Activated CD8-positive, alpha-beta T cell treated with anti-CD3 and anti-CD28 coated beads, Interleukin-2, amount 10 ng/mL, durations not matched to agents 7 days and 5 days (primary cell): ENCODE measurements at places on chromosomes 6 and 20.

DNA sequence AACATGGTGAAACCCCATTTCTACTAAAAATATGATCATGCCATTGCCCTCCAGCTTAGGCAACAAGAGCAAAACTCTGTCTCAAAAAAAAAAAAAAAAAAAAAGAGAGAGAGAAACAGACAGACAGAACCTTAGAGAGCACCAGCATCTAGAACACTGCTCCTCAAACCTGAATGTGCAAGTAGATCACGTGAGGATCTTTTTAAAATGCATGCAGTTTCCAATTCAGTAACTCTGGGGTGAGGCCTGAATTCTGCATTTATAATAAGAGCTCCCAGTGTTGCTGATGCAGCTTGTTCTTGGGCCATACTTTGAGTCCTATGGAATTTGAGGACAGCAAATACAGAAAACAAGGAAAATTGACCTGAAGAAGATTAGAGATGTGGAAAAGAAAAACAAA is 218.3 kb downstream of the ALDH8A1 start:
- no peak for DNase-seq

DNA sequence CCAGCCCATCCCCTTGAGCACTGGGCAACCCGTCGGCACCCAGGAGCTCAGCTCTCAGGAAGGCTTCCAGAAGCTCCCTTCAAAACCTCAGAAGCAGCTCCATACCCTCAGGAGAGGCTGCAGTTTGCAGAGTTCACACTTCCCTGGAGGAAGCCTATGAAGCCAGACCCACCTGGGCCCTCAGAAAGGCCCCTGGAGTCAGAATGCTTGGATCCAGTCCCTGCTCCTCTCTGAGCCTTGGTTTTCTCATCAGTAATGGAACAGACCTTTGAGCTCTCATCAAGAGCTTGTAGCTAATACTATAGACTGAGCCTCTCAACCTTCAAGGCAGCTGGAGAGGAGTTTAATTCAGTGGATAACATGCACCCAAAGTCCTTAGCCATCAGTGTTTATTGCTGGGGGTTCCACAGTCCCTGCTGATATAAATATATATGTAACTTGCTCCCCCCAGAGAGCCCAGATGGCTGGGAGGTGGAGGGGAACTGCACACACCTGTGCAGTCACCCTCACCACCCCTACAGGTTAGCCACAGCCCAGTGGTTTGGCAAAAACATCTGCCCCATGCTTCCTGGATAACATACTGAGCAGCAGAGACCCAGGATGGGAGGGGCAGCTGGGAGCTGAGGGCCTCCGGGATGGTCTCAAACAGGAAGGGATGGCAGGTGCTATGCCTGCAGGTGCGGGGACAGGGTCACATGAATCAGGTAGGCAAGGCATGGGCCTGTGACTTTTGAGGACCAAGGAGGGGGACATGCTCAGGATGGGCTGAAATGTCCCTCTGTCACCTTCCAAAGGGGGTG is 120.1 kb downstream of the SNX5 start:
- no peak for DNase-seq

DNA sequence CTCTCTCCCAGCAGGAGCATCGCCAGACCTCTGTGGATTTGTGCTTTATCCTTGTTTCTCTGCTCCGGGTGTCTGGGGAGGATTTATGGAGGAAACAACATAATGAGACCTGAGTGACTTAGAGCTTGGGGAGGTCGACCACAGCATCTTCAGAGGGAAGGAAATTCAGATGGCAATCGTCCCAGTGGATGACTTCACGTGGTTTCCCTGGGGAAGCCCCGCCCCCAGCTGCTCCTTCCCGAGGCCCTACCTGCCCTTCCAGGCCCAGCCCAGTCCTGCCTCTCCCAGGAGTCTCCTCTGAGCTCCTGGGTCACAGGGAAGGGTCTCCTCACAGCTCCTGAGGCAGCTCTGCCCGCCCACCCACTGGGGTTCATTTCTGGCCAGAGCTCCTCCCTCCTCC is 430.3 kb upstream of the SULF2 start:
- DNase-seq: no peak

DNA sequence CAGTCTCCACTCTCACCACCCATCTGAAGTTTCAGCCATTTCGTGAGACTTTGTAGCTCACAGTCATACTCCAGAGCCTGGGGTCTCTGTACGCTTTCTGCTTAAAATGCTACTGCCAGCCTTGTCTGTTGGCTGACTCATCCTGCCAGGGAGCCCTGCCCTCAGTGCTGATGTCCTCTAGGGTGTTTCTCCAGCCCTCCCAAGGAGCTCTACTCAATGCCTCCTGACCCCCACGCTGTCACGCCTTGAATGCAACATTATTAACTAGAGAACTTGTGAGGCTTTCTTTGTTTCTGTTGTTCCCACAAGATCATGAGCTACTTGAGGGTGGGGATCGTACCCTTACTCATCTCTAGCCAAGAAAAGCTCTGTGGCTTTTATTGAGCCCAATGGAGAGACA is 20.1 kb downstream of the KIF16B start:
- DNase-seq: no peak

DNA sequence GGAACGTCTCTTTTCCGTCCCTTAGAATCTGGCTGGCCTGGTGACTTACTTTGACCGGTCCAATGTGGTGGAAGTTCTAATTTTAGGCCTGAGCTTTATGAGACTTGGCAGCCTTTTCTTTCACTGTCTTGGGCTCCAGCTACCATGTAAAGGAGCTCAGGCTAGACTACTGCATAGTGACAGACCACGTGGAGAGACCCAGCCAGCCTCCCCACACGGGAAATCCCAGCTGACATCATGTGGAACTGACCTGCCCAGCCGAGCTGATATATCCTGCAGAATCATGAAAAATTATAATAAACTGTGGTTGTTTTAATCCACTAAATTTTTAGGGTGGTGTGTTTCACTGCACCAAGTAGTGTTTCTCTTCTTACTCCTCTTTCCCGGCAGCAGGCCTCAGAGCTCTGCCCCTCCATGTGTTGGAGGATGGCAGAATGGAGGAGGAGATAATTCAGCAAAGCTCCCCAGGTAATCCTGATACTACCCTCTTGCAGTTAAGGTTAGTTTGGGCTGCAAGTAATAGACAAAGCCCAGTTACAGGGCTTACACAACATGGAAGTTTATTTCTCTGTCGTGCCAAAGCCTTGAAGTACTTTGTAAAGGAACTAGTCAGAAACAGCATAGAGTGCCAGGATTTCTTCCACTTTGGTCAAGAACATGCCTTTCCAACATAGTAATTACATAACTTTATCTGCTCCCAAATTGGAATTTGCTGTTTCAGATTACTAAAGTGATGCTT is 87.5 kb downstream of the SH3BGRL2 start:
- no peak for DNase-seq

- DNase-seq: no peak
These were observed 51.2 kb upstream of the SLCO4A1 start for GRCh38 chr20:62591122-62591468.

GRCh38 chr6:139388384-139388783 is 13.9 kb upstream of the CITED2 start:
- no peak for DNase-seq

- DNase-seq: no peak
These were observed 169.5 kb upstream of the THEMIS start for GRCh38 chr6:128070406-128070805.

DNA sequence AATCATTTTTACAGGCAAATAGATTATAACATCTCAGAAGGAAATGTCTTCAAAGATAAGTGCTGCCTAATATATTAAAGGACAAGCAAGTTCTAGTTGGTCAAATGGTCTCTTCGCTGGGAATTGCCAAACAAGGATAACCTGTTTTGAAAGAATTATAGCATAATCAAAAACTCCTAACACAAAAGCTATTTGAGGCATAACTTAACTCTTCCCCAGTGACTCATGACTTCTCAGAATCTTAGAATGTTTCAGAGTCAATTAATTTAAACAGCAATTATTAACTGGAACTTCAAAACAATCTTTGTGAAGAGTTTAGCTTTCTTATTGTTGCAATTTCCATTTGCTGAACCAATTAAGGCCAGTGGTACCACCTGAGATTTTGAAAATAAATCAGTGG is 126.6 kb downstream of the MTFR2 start:
- DNase-seq: no peak

- DNase-seq: no peak
These were observed 805.9 kb upstream of the CITED2 start for GRCh38 chr6:140180306-140180705.

DNA sequence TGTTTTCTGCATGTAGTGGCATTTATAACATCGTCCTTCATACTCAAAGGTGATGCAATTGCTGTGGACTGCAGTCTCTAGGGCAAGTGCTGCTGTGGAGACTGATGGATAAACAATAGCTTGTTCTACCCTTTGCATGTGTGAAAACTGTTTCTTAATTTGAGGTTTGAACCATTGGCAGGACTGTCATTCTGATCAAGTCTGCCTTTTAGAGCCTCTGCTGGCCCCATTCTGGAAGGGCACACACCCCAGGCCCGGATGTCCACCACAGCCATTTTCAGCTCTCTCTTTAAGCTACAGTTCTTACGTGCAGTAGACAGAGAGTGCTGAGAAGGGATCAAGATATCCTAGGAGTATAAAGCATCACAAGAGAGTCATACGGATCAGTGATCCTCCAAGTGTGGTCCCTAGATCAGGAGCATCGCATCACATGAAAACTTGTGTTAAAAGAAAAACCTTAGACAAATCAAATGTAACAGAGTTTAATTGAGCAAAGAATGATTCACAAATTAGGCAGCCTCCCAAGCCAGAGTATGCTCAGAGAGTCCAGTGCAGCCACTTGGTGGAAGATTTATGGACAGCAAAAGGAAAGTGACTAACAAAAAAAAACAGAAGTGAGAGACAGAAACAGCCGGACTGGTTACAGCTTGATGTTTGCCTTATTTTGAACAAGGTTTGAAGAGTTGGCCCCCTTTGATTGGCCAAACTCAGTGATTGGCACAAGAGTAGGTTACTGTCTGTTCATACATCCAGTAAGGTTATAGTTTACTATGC is 52.0 kb downstream of the FRK start:
- no peak for DNase-seq

DNA sequence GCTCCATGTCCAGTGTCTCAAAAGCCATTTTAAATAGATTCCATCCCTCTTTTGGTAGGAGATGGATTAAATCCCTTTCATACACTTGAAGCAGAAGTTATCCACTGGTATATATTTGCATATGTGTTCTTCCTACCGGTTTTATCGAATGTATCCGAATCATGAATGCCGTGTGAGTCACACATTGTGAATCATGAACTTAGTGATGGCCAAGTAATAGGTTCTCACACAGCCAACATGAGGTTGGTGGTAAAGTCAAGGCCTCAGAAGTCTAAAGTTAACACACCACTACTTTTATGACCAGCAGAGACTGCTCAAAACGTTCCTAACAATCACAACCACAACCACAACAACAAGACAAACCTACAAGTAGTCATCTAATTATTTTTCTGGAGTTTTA is 345.5 kb downstream of the THBS2 start:
- DNase-seq: no peak

DNA sequence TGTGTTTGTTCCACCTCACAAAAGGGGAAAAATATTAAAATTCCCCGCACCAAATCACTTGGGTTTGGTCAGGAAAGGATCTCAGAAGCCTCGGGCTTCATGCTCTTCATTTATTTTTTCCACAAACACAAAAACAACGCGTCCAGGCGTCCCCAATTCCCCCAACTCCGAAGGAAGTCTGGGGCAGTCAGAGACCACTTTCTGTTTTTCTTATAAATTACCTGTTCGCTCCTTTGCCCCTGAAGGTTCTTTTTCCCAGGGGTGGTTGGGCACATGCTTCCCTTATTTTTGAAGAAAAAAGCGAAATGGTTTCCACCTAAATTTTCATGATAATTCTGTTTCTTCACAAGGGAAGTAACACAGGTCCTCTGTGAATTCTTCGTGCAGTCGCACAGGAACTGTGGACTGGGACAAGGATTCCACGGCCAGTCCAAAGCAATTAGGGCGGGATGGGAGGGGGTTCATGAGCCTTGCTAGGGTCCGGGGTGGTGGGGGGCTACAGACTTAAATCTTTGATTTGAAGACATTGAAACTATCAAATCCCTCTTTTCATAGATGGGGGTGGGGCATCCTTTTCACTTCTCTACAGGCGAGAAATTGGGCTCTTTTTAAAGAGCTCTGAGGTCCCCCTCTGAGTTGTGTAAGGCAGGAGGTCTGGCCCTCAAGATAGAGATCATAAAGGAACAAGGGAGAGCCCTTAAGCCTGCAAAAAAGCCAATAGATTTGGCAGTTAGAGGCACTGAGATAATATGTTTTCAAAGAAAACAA is 30.5 kb upstream of the HFE start:
- peak; percentile 28 for DNase-seq

DNA sequence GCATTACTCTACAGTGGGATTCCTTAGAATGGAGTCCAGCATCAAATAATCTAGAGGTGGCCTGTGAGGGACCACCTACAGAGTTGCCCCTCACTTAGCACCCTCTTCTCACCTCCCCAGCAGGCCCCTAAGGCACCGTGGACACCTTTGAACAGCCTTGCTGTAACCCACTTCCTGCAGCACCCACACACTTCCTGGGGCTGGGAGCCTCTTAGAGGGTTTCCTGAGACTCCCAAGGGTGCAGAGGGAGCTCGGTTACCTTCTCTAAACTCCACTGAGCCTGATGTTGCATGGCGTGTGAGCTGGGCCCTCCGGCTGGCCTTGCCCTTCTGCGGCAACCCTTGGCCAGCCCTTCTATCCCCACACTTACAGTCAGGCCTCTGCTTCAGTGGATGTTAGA is 7.3 kb upstream of the SIRPG start:
- peak; percentile 71 for DNase-seq

- no peak for DNase-seq
These were observed 169.8 kb downstream of the SAMD5 start for GRCh38 chr6:147678253-147678652.

- DNase-seq: no peak
These were observed 421.3 kb downstream of the PREX1 start for GRCh38 chr20:48406498-48406897.

GRCh38 chr6:140063021-140063399 is 688.6 kb upstream of the CITED2 start:
- no peak for DNase-seq

GRCh38 chr6:32095338-32096086 is 13.6 kb downstream of the TNXB start:
- no peak for DNase-seq

GRCh38 chr20:53036992-53037391 is 64.8 kb downstream of the TSHZ2 start:
- no peak for DNase-seq

GRCh38 chr6:140540743-140541142 is 1166.3 kb upstream of the CITED2 start:
- DNase-seq: no peak

DNA sequence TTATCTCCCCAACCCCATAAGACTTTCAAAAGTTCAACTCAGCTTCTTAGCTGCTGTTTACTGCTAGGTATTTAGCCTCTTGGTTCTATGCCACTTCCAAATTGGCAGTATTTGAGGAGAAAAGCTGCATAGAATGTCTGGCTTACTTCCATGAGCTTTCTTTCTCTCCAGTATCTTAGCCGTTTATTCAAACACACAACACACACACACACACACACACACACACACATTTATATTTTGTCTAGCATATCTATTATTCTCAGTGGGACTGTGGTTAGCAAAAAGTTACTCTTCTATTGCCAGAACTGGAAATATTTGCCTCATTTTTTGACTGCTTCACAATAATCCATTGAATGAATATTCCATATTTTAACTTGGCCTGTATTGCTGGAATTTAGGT is 634.2 kb upstream of the IMPG1 start:
- DNase-seq: no peak

- no peak for DNase-seq
These were observed 38.3 kb downstream of the RSPO4 start for GRCh38 chr20:963795-964194.

- no peak for DNase-seq
These were observed 254.1 kb downstream of the PRL start for GRCh38 chr6:22042706-22043105.

- DNase-seq: no peak
These were observed 149.5 kb downstream of the RNF144B start for GRCh38 chr6:18536591-18537055.
